ENCODE measurements at places on chromosomes 1 and 21. TPM values are rescaled to one million over a fixed set of nuclear protein-coding genes. Genes with fewer than 3 reads are reported as not detected.

The YTHDF2 gene
- 64.4 TPM for polyA plus RNA-seq

The ADPRS gene
- polyA plus RNA-seq, result 22.5 TPM

DNA sequence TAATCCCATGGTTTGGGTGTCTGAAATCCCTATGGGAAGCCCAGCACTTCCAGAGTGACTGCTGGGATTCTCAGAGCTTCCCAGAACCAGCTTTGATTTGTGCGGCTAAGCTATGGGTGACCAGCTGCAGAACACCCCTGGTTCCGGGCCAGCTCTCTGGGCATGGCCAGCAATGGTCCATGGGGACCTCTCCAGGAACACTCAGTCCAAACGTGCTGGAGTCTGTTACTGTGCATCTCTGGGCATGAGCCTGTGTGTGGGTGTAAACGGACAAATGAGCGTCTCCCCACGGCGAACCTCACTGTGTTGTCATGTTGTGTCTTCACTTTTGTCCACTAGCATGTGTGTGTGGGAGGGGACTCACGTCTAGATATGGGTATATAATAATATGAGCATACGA lies 54.4 kb downstream of the MAB21L3 start:
- DNase-seq, result no peak

The FAM72D gene
- polyA plus RNA-seq, result 1.7 TPM

GRCh38 chr1:7553042-7553690 lies 217.9 kb upstream of the VAMP3 start:
- DNase-seq, result no peak

GRCh38 chr1:174990382-174990999 lies 9.3 kb upstream of the CACYBP start:
- DNase-seq, result peak; percentile 40

DNA sequence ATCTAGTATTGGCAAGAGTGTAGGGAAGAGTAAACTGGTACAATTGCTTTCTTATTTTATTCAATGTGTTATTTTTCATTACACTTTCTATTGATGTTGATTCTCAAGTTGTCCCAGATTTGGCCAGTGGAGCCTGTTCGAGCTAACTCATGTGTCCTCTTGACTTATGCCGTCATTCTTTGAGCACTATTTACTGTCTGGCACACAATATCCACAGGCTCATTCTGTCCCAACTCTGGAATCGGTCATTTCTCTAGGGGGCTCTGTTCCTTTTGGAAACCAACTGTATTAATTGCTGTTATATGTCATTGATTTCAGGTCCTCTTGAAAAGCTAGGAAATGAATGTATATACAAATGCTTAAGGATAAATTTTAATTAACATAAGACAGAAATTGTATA lies 22.4 kb upstream of the SFPQ start:
- DNase-seq, result peak; percentile 51

- DNase-seq, result peak; percentile 30
Measured at GRCh38 chr1:147545133-147545532, 3.8 kb downstream of the BCL9 start.

DNA sequence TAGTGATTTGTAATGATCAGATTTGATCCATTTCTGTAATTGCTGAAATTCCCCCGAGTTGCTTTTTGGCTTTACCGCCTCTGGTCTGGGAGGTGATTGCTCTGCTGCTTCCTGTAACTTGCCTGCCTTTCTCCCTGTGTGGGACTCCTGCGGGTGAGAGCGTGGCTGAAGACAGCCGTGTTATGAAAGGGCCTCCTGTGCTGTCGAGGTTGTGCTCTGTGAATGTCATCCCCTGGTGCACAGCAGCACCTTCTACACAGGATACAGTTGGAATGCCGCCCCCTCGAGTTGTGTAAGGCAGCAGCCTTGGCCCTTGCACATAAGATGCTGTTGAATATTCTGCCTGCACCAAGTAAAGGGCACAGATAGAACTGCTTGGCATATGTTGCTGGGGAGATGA lies 5.9 kb downstream of the SOD1 start:
- no peak for DNase-seq

DNA sequence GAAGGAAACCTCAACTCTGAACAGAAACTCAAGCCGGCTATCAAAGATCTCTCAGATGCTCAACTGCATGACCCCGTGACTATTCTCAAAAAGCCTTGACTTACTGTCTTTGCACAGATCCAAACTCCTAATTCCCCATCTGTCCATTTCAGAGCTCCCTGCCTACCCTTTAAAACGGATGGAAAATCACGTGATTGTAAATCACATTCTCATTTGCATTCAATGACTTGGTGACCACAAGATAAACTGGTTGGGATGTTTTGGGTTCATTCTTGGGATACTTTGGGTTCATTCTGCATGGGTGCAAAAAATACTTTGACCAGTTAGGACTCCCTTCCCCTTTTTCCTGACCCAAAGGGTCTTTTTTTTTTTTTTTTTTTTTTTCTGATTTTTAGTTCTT lies 41.3 kb upstream of the RUNX1 start:
- no peak for DNase-seq

DNA sequence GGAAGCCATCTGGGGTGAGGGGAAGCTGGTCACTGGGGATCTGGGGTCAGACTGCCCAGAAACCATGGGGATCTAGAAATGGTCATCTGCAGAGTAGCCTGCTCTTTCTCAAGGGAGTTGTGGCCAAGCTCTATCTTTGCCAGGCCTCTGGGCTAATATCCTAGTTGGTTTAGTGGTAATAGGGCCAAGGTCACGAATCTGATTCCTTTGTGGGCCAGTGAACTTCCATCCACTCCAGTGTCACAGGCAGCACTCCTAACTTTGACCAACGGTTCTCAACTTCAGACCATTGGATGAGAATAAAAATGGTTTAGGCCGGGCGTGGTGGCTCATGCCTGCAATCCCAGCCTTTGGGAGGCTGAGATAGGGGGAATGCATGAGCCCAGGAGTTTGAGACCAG lies 28.1 kb upstream of the PPP2R5A start:
- no peak for DNase-seq

GRCh38 chr1:202081992-202082391 lies 40.7 kb upstream of the GPR37L1 start:
- DNase-seq, result no peak

GRCh38 chr1:58670181-58670580 lies 29.7 kb downstream of the MYSM1 start:
- no peak for DNase-seq

DNA sequence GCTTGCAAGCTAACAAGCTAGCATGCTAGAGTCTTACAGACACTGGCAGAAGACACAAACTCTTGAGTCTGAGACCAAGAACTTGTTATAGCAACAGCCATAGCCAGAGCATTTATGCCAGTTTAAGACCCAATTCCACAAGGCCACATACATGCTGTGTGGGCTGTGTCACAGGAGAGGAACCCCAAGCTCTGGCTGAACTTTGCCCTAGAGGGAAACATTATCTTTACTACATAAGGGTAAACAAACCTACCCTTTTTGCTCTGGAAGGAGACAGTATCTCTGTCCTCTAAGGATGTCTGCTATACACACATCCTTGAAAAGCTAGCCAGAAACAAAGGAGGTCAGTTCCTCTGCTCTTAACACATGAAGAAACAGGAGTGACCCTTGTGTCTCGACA lies 70.3 kb downstream of the HSF2BP start:
- no peak for DNase-seq

The NLRP3 gene
- 1.2 TPM for polyA plus RNA-seq

GRCh38 chr1:14113841-14114567 lies 414.0 kb downstream of the PRDM2 start:
- DNase-seq, result peak; percentile 44

- DNase-seq, result no peak
Measured at GRCh38 chr1:25731626-25732370, 68.2 kb upstream of the SELENON start.

DNA sequence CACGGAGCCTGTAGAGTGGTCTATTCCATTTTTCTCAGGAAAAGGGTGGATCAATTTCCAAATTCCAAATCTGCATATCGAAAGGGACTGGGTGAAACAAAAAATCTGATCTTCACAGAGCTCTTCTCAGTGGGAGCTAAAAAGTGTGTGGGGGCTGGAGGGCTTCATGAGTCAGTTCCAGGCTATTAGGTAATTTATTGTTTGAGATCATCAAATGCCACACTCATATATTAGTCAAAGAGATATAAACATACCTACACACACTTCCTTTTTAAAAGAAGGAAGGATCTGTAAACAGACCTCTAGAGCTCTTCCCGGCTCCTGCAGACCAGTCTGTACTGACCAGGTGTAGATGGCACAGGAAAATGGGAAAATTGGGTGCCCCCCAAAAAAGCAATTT lies 175.4 kb downstream of the ZBTB18 start:
- no peak for DNase-seq

DNA sequence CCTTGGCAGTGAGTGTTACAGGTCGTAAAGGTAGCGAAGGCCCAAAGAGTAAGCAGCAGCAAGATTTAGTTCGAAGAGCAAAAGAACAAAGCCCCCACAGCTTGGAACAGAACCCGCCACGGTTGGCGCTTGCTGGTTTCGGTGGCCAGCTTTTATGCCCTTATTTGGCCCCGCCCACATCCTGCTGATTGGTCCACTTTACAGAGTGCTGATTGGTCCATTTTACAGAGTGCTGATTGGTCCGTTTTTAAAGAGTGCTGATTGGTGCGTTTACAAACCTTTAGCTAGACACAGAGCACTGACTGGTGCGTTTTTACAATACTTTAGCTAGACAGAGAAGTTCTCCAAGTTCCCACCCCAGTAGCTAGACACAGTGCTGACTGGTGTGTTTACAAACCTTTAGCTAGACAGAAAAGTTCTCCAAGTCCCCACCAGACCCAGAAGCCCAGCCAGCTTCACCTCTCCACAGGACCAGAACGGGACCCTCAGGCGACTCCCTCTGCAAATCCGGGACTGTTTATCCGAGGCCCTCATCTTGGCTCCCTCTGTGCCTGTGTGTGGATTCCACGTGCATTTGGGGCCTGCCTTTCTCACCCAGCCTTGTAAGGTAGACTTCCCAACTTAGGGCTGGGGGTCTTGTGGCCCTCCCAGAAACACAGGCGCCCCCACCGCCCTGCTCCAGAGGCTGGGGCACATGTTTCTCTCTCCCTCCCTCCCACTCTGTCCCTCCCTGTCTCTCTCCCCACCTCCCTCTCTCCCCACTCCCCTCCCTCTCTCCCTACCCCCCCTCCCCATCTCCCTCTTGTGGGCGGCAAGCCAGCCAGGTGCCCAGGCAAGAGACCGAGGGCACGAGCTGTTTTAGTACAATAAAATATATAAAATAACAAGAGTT lies 12.6 kb downstream of the FTCD start:
- DNase-seq, result no peak

DNA sequence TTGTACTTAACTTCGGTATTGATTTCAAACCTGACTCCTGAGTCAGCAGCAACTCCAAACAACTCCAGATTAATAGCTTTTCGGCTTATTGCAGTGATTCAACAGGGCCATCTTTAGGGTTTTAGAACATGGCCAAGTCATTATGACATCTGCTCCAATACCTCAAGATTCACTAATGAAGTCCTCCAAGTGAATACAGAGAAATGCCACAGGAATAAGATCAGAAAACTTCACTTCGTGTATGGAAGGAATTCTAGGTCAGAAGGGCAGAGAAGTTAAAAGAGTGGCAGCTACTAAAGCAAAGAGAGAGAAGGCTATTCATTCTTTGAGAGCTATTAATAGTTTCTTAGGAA lies 7.6 kb upstream of the C1orf116 start:
- DNase-seq, result no peak

- no peak for DNase-seq
Measured at GRCh38 chr1:201316556-201316955, 33.2 kb downstream of the PKP1 start.

The S100A5 gene
- not detected for polyA plus RNA-seq

The VASH2 gene
- polyA plus RNA-seq, result 26.3 TPM

The CLCA2 gene
- 0.24 TPM for polyA plus RNA-seq

GRCh38 chr1:1927751-1928150 lies 8.7 kb upstream of the TMEM52 start:
- no peak for DNase-seq

GRCh38 chr1:117540532-117540931 lies 65.3 kb upstream of the TENT5C start:
- no peak for DNase-seq

DNA sequence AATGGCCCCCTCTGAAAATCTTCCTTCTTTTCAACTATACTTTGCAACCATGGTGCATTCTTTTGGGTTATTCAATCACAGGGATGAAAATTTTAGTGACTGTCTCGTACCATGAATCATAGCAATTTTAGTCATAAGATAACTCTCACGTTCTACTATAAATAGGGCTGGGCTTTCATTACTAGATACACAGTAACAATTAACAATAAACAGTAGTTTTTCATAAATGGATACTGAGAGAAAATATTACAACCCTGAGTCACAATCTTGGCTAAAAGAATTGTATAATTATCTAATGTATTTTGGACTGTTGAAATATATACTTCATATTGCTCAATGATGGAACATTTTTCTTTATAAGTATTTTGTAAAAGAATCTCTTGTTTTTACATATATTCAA lies 96.1 kb downstream of the TEX35 start:
- peak; percentile 17 for DNase-seq

GRCh38 chr1:182170891-182171461 lies 109.5 kb upstream of the ZNF648 start:
- DNase-seq, result no peak

DNA sequence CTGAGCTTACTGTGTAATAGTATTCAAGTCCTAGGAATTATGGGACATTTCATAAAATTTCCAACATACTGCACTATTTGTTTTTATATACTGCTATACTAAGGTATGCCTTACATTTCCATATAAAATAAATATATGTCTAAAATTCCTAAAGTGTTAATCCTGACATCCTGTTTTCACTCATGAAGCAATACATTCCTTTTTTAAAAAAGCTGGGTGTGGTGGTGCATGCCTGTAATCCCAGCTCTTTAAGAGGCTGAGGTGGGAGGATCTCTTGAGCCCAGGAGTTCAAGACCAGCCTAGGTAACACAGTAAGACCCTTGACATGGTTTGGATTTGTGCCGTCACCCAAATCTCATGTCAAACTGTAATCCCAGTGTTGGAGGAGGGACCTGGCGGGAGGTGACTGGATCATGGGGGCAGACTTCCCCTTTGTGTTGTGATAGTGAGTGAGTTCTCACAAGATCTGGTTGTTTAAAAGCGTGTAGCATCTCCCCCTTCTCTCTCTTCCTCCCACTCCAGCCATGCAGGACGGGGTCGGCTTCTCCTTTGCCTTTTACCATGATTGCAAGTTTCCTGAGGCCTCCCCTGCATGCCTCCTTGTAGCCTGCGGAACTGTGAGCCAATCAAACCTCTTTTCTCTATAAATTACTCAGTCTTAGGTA lies 5.8 kb downstream of the CDC42BPA start:
- DNase-seq, result no peak

DNA sequence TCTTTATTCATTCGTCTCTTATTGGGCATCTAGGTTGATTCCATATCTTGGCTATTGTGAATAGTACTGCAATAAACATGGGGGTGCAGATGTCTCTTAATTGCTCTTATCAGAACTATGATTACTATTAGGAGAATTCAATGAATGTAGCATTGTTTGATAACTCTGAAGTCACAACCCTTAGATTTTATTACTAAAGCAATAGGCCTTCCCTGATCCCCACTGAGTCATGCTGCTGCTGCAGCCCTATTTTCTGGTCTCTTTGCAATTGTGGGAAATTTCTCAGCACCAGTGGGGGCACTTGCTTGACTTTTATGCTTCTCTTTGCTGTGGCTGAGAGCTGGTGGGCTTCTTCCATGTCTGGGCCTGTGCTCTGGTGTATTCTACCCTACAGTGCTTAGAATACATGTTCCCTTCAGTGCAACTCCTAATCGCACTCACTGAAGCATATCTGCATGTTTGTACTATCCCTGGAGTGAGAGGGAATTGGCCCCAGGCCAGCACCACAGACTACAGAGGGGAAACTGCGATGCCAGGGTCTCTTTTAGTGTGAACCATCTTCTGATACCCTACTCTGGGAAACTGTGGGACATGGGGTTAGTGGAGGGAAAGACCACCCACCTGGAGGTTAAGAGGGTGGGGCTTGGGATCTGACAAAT lies 52.2 kb upstream of the ROR1 start:
- DNase-seq, result no peak

The CFHR2 gene
- polyA plus RNA-seq, result not detected

- DNase-seq, result no peak
Measured at GRCh38 chr1:160208557-160209320, 3.6 kb downstream of the PEA15 start.
